ENCODE measurements at places on chromosomes 12 and 14. TPM values are rescaled to one million over a fixed set of nuclear protein-coding genes. Genes with fewer than 3 reads are reported as not detected.

The NEUROD4 gene
- polyA plus RNA-seq: not detected

The PTPN21 gene
- polyA plus RNA-seq: 16.0 TPM

The ACOT6 gene
- not detected for polyA plus RNA-seq

The CCDC63 gene
- polyA plus RNA-seq: not detected

The CLEC1B gene
- polyA plus RNA-seq: not detected

The SRRM4 gene
- not detected for polyA plus RNA-seq

The P2RX2 gene
- not detected for polyA plus RNA-seq

Data from AG04450 (cell line).